ENCODE measurements at places on chromosomes 1 and 21.

- DNase-seq: no peak
Measured at GRCh38 chr1:66532798-66533783, 862 bp upstream of the SGIP1 start.

- peak; percentile 18 for DNase-seq
Measured at GRCh38 chr21:42324896-42325295, 9.7 kb upstream of the TFF3 start.

GRCh38 chr1:24226749-24227148 is 39.7 kb upstream of the IFNLR1 start:
- DNase-seq: no peak

DNA sequence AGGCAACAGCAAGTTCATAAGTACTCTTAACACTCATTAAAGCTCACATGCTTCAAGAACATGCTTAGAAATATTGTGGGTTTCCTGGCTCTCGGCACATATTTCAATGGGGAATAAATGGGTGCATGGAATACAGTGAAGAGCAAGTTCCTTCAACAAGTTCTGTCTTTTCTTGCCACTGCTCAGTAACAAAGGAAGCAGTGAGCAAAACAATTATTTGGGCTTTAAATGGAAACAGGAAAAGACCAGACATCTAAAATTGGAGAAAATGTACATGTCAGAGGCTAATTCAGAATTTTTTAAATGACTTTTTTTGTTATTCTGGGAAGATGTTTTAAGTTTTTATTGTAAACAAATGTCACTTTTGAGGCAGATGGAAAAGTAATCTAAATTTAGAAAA is 478.7 kb downstream of the SETD4 start:
- DNase-seq: no peak

- DNase-seq: no peak
Measured at GRCh38 chr1:222347627-222348026, 200.3 kb downstream of the HHIPL2 start.

GRCh38 chr1:27430903-27431600 is 38.6 kb downstream of the GPR3 start:
- no peak for DNase-seq
